T47D (cell line): ENCODE measurements at places on chromosomes 16 and 17.

DNA sequence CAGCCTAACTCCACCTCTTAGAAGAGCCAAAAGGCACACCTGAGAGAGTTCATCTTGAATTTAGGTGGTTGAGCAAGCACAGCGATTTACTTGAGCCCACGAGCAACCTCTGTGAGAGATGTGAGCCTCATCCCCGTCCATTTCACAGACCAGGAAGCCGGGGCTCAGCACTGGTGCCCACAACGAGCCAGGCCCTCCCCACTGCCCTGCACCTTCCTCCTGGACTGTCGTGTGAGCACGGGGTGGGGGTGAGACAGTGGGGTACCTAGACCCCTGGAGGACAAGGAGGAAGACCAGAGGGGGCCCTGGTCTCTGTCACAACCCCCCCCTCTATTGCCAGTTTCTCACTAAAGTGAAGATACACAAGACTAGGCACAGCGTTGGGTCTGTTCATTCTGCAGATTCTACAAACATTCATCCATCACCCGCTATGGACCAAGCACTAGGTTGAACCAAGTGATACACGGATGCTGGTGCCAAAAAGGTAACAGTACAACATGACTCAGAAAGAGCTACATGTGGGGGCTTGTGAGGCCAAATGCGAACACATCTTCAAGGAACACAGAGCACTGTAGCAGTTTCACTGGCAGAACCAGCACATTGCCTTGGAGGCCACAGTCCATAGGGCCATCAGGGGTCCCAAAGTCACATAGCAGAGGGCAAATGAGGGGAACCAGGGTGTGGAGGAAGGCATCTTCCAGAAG, 231.9 kb downstream of the PARN start:
- no peak for DNase-seq

GRCh38 chr16:59684911-59685310, 950.8 kb upstream of the GOT2 start:
- no peak for DNase-seq

GRCh38 chr17:31561469-31562375, 170.2 kb downstream of the RAB11FIP4 start:
- no peak for DNase-seq

DNA sequence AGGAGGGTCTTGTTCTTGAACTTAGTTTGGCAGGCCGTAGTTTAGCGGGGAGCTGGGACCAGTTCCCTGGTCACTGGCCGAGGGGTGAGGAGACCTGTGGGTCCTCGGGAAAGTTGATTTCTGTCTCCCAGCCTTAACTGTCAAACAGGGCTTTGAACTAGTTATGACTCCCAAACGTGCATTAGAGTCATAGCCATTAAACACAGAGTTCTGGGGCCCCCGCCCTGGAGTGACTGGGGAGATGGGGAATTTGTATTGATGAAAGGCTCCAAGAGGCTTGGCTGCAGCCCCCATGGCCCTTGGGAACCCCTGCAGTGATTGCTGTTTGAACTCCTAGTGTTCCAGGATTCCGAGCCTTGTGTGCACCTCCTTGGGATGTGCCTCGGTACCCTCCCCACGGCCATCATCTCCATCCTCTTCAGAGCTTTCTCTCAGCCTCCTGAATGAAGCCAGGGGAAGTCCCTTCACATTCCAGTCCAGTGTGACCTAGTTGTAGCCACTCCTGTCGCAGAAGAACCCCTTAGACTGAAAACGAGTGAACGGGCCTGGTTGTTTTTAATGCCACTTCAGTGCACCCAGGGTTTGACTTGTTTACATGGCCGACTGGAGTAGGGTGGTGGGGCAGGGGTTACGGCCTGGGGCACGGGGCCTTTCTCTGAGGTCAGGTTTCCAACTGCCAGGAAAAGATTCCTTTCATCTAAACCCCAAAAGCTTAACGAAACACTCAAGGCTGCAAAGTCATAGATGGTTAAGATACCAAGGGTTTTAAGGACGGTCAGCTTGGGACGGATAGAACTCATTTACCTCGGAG, 1.4 kb downstream of the MPRIP start:
- DNase-seq = no peak

GRCh38 chr16:72997141-72997542, 50.8 kb downstream of the ZFHX3 start:
- no peak for DNase-seq

GRCh38 chr16:85354686-85355514, 242.6 kb upstream of the CIBAR2 start:
- peak; percentile 44 for DNase-seq

DNA sequence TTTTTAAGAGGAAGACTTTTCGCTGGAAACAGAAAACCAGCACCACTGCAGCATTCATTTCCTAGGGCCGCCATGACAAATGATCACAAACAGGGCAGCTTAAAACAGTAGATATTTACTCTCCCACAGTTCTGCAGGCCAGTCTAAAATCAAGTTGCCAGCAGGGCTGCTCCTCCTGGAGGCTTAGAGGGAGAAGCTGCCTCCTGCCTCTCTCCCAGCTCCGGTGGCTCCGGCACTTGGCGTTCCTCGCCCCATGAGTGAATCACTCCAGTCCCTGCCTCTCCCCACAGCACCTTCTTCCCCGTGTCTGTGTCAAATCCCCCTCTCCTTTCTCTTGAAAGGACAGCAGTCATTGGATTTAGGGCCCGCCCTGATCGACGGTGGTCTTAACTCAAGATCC, 72.1 kb downstream of the SOCS1 start:
- DNase-seq = no peak

DNA sequence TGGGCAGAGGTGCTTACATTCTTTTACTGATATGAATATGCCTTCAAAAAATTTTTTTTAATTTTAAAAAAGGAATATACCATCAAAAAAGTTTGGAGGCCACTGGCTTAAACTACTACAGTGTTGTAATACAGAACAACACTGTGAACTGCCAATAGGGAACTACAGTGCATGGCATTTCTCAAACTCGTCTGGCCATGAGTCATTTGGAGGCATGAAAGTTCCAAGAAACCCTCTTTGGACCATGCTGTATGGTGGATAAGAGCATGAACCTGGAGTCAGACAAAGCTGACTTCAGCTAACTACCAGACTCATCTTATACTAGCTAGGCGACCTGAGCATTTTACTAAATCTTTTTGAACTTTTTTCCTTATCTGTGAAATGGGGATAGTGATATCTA, 9.2 kb upstream of the NF1 start:
- no peak for DNase-seq

GRCh38 chr16:73350707-73351452, 303.0 kb upstream of the ZFHX3 start:
- DNase-seq = no peak

DNA sequence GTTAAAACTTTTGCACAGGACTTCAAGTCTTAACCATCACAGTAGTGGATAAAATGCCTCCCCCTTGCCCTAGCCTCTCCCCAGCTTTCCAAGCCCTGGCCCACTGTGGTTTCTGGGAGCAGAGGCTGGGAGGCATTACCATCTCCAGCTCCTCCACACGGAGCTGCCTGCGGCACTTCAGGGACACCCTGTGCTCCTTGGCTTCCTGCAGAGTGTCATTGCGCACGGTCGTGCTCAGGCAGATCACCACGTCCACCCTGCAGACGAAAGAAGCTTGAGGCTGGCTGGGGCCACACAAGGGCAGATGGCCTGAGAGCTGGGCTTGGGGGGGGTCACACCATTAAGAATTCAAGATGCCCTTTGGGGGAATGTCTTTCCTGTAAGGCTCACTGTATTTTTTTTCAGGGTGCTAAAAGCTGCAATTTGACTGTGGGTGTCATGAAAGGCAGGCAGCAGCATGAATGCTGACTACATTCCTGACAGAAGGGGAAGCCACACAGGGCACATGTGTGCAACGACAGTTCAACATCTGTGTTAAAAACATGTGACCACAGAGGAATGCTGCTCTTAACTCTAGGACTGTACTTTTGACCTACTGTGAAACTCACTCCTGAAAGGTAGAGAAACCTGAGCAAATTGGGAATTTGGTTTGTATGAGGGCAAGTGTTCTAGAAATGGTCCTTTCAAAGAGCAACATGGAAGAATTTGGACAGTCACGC, 47.7 kb upstream of the CLEC18B start:
- DNase-seq = no peak

DNA sequence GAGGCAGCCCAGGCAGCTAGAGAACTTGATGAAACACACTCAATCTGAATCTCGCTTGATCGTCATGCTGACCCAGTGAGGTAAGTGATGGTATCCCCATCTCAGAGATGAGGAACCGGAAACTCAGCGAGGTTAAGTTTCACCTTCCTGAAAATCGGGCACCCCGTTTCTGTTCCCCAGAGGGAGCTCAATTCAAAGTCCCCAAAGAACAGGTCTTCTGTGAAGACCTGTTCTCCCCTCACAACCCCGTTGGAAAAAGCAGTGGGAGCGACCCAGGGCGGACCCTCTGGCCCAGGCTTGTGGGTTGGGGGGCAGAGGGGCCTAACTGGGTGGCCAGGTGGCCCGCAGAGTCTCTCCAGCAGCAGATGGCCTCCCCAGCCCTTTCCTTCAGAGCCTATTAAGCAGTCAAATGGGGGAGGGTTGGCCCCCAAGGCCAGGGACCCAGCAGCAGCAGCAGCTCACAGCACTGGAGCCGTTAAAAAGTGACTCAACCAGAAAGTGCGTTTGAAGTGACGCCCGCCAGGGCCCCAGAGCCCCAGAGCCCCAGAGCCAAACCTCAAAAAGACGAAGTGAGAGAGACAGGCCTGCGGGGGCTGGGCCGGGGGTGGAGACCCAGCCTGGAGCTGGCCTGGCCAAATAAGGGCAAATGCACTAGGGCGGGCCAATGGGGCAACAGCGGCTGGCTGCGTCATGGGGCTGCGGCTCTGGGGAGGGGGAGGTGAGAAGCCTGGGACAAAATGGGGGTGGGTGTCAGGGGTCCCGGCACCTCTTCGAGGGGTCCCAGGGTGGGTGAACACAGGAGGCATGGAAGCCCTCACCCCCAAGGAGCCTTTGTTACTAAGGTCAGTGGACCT, 9.2 kb upstream of the TSPOAP1 start:
- DNase-seq = no peak

GRCh38 chr16:67641779-67642708, 2.9 kb upstream of the CARMIL2 start:
- no peak for DNase-seq

DNA sequence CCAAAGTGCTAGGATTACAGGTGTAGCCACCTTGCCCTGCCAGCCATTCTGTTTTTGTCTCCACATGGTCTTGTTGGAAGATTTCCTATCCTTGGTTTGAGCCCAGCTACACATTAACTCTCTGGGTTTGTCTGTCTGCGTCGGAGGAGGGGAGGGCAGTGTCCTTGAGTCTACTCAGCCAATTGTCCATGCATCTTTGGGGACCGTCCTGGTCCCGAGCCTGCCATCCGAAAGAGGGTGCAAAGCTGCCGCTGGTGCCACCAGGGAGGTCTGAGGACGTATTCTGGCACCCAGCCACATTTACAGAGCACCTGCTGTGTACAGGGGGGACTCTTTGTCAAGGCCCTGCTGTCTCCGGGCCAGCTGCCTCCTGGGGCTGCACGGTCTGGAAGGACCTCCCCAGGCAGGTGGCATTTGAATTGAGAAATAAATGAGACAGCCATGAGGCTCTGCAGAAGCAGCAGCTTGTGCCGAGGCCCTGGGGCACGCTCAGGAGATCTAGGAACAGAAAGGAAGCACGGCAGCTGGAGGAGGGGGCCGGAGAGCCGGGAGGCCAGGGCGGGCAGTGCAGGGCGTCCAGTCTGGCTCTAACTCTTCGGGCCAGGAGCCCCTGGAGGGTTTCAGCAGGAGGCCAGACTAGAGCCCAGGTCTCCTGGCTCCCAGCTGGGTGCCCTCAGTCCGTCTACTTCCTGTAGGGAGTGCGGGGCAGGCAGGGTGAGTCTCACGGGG, 1.5 kb downstream of the CYBA start:
- no peak for DNase-seq

- no peak for DNase-seq
Measured at GRCh38 chr17:49715717-49716279, 8.0 kb upstream of the SLC35B1 start.

- DNase-seq = no peak
Measured at GRCh38 chr16:87149051-87149450, 168.1 kb downstream of the C16orf95 start.

- no peak for DNase-seq
Measured at GRCh38 chr16:70692873-70693671, 7.2 kb upstream of the MTSS2 start.

DNA sequence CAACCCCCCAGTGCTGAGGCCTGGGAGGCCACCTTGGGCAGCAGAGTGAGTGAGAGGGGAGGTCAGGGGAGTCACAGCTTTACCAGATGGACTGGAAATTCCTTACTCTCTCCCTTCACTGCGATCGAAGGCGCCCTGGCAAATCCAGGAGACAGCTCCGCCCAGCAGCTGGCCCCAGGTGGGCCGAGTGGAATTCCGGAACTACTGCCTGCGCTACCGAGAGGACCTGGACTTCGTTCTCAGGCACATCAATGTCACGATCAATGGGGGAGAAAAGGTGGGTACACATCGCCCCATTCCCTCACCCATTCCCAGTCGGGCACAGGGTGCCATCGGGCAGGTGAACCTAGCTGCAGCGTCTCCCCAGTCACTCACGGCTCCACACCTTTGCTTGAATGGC, 91.6 kb downstream of the ABCC6 start:
- DNase-seq = no peak

DNA sequence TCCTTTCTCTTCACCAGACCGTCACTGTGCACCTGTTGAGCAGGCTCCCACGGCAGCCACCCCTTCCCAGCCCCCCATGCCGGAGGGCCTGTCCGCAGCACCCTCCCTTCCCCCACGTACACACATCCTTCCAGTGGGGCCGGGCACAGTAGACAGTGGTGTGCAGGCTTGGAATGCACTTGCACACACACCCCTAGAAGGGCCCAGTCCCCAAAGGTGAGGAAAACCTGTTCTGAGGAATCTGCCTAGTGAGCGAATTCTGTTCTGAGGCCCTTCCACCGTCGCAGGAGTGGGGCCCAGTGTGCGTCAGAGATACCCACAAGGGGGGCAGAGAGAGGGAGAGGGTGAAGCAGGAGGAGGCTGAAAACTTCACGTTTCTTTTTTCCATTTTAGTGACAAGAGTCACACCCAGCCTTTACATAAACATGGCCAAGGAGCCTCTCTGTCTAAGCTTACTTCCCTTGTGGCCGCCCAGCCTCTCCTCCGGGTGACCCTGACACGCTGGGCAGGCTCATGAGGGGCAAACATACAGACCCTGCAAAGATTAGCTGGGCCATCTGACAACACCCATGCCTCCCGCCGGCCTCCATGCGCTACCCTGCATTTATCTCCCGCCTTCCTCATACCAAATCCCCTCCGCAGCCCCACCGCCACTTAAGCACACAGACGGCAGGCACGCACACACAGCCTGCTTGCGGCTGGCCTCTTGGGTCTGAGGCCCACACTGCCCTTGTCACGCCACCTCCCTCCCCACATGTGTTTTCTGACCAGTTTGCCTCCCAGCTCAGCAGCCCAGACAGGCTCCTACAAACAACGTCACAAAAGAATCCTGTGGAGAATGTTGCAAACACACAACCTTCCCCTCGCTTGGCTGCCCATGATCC, 1.8 kb downstream of the ZBTB4 start:
- peak; percentile 55 for DNase-seq

GRCh38 chr16:88402551-88403240, 19.9 kb downstream of the ZNF469 start:
- no peak for DNase-seq

DNA sequence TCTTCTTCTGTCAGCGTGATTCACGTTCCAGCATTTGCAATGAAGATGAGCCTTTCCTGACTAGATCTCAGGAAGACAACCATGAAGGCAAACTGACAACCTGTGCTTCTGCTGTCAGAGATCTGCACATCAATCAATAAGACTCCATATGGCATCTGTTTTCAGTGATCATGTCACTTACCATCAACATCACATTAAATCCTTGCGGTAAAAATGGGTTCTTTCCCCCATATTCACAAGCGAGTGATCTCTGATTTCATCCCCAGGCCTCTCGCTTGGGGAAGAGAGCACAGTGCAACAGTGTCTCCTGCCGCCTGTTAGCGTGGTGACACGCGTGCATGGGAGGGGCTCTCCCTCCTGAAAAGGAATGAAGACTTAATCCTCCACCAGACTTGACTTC, 11.1 kb downstream of the NACA2 start:
- peak; percentile 20 for DNase-seq
